ENCODE measurements at places on chromosomes 12 and 14.

- peak; percentile 25 for DNase-seq
Observed at GRCh38 chr12:58804749-58805148, 115.6 kb downstream of the LRIG3 start.

GRCh38 chr12:120474616-120474960 lies 5.0 kb upstream of the SRSF9 start:
- peak; percentile 84 for DNase-seq

- peak; percentile 88 for DNase-seq
Observed at GRCh38 chr14:67738740-67739504, 37.2 kb downstream of the RDH12 start.

DNA sequence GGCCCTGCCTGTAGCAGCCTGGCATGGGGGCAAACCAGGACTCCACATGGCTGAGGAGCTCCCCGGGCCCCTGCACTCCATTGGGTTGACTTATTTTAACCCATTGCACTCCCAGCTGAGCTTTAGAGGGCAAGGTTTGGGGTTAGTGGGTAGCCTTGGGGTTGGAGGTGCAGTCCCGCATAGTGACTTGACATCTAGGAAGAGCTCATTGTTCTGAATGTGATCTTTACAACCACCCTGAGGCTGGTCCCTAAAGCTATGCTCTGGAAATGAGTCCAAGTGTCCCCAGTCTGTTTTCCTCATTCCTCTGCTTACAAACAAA lies 36.4 kb downstream of the NFKBIA start:
- DNase-seq, result no peak

GRCh38 chr14:36553656-36554260 lies 28.7 kb downstream of the NKX2-8 start:
- peak; percentile 54 for DNase-seq

DNA sequence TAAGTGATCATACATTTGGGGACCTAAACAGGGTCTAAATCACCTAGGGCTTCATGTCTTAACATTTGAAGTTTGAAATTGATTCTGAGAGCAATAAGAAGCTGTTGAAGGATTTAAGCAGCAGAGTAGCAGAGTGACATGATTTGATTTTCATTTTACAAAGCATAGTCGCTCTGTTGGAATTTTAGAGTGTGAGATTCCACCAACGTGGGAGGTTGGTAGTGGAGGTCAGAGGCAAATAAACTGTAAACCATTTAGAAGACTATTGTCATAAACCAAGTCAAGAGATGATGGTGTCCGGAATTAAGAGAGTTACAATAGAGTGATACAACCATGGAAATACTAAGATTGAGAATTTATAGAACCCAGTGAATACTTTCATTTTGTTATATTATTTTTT lies 52.7 kb upstream of the ZDHHC17 start:
- peak; percentile 70 for DNase-seq

DNA sequence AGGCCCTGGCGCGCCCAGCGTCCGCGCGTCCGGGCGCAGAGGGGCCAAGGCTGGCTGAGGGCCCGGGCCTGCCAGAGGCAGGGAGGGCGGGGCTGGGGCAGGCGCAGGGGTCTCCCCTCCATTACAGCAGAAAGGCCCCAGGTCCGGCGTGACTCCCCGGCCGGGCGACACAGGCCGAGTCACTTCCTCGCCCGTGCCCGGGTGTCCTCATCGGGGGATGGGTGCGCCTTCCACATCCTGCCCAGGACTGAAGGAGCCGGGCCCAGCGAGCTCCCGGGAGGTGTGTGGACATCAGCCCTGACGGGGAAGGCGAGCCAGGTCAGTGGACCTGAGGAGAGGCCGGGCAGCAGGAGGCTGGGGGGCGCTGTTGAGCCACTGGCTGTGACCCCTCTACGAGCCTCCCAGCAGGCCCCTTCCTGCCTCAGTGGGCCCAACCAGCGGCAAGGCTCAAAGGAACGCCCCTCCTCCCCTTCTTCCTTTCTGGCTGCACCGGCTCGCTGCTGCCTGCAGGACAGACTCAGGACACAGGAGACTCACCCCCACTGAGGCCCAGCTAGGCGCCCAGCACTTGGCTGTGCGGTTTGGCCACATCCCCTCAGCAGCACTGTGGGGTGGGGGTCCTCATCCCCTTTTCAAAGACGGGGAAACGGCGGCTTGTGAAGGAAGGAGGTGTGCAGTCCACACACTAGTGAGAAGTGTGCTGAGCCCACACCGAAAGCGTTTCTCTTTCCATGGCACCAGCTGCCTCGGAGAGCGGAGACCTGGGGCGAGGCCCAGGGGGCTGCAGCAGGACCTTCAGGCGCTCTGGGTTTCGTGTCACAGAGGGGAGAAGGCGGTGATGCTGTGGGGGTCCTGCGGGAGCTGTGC lies 606 bp downstream of the TNFAIP2 start:
- peak; percentile 56 for DNase-seq

DNA sequence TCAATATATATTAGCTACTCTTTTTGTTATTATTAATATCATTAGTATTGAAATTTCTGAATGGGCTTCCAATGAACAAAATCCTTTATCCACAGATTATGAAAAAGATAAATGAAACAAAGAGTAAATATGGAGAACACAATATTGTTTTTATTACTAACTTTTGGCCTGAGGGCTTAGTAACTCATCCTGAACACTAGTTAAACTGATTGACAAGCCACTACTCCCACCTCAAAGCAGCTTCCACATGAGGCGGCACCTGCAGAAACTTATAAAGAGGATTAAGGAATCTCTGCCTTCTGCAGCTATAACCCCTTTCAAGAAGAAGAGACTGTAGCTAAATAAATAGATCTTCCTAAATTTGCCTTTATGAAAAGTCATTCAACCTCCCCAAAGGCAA lies 187.6 kb upstream of the ALG10 start:
- DNase-seq, result no peak

DNA sequence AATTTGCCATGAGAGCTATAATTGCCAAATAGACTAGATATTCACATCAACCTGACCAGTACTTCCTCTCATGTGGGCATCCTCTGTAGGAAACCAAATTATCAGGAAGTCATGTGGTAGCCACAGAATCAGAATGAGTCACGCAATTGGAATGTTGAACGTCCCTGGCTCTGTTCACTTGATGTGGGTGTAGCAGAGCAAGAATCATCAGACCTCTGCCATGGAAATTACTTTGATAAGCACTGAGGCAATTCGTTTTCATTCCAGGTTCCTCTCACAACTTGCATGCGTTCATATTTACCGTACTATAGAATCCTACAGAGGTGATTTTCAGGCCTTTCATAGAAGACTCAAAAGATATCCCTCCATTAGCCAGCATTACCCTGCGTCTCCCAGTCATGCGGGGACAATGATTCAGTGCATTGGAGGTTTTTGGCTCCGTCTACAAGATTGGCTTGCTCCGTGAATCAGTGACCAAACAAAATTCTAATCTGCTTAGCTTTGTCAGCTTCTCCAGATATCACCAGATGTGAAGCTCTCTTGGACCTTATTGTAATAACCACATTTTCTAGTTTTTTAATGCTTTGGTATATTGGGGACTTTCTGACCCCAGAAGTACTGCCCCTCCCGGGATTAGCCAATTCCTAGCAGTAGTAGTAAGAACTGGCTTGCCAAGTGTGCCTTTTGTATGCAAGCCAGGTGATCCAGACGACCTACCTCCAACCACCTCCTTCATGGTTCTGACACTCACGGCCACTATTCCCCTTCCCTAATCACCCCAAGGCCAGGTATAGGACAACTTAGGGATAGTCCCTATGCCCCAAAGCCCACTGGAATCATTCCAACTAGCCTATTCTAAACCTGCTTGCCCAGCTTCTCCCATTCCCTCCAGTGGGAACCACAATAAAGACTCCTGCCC lies 133.4 kb downstream of the KICS2 start:
- peak; percentile 99 for DNase-seq

DNA sequence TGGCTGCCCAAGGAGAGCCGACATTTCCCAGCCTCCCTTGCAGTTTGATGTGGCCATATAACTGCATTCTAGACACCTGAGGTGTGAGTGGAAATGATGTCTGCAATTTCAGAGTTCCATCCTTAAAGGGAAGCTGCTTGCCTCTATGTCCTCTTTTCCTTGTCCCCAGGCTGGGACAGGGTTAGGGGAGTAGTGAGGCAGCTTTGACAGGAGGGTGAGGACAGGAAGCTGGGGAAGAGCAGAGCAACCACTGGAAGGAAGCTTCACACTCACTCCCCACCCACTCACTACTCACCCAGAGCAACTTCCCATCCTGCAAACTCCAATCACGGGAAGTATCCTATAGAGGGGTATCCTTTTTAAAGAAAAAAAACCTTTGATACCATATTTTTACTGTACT lies 28.9 kb upstream of the LTA4H start:
- DNase-seq, result no peak

- DNase-seq, result peak; percentile 31
Observed at GRCh38 chr12:9711664-9712063, 21.2 kb downstream of the CLECL1 start.

DNA sequence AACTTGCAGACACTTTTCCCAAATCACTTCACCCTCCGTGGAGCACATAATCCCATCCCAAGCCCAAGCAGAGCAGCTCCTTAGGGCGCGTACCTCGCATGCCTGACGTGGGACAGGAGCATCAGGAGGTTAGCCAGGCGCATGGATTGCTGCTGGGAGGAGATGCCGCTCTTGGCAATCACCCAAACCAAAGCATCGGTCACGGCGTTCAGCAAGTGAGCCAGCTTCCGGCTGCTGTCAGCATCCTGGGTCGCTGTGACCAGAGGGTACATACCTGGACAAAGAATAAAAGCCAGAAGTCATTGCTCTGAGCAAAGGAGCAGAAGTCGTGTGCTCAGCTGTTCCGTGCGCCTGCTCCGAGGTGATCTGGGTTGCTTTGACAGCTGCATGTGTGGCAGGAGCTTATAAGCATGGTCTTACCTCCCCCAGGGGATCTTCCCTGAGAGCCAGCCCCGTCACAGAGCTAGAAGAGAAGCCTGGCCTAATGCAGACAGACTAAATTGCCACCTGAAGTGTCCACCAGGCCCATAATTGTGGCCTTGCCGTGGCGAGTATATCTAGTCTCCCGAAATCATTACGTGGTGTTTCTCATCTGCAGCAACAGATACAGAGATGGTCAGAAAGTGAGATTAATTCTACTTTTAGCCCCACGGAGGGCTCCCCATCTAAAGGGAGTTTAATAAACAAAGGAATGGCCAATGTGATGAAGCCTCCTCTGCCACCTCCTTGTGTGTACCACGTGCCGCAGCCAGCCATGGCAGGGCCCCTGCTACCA lies 59.1 kb downstream of the ESR2 start:
- DNase-seq, result peak; percentile 50

GRCh38 chr14:26191123-26191522 lies 406.7 kb downstream of the NOVA1 start:
- peak; percentile 6 for DNase-seq

DNA sequence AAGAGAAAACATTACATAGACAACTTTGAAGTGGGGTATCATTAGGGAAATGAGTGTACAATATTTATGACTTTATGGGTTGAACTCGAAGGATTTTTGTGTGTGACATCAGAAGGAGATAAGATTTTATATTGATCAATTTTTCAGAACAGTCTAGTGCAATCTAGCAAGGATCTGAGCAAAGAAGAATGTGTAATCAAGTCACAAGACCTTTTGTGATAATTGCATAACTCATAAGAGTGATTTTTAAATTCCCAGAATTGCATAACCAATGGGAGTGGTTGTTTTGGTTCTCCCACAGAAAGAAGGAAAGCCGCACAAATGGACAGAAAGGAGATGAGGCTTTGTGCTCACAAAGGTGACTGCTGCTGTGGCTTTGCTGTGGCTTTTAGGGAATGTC lies 441.8 kb upstream of the FLRT2 start:
- DNase-seq, result no peak
